Thoracic aorta (tissue), 2 donors: ENCODE measurements at places on chromosomes 2 and 18.

GRCh38 chr18:9133225-9133624 is 3.4 kb upstream of the ANKRD12 start:
- no peak for DNase-seq

DNA sequence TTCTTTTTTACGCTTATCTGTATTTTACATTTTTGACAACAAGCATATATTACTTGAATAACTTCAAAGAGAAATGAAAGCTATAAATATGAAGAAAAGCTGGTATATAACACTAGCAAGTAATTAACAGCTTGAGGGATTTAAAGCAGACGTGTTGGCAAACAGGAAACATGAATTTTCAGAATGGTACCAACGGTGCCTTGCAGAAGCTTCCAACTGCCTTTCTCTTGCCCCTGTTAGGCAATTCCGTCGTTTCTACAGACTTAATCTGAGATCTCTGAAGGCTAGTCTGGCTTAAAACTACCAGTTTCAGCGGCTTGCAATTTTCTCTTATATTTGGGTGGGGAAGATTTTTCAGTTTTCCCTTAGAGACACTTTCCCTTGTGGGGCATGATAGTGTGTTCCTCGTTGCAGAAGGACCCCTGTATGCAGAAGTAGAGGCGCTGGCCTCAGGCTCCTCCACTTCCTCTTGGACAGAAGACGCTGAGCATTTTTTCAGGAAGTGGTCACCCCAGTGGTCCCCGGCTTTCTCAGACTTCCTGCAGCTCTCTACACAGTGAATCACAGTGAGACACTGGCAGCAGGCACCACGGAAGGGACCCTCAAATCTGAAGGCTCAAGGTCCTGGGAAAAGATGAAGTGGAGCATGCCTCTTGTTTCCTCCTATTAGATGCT is 56.2 kb upstream of the SLC16A14 start:
- DNase-seq: no peak

GRCh38 chr2:31286961-31287550 is 53.1 kb downstream of the EHD3 start:
- DNase-seq: no peak

GRCh38 chr2:9627310-9627709 is 3.5 kb downstream of the YWHAQ start:
- DNase-seq: no peak

DNA sequence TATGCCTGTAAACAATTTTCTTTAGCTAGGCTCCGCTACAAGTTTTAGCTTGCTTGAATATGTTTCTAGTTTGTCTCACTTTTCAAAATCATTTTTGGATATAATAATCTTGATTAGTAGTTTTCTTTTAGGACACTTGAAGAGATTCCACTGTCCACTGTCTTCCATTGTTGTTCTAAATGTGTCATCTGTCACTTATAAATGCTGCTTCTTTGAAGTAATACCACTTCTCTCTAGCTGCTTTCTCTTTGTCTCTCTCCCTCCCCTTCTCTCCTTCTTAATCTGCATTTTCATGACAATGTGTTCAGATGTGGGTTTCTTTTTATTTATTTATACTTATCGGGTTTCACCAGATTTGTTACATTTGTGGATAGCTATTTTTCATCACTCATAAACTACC is 73.7 kb upstream of the DPP10 start:
- DNase-seq: no peak

DNA sequence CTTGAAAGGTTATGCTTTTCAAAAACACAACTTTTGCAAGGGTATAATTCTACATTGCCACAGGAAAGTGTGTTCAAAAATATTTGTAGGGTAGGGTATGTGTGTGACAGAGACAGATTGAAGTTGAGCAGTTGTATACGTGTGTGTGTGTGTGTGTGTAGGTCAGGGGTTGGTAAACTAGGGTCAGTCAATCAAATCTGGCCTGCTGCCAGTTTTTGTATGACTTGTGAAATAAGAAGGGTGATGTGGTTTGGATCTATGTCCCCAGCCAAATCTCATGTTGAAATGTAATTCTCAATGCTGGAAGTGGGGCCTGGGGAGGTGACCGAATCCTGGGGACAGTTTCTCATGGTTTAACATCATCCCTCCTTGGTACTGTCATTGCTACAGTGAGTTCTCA is 148.2 kb downstream of the CERS6 start:
- DNase-seq: no peak

DNA sequence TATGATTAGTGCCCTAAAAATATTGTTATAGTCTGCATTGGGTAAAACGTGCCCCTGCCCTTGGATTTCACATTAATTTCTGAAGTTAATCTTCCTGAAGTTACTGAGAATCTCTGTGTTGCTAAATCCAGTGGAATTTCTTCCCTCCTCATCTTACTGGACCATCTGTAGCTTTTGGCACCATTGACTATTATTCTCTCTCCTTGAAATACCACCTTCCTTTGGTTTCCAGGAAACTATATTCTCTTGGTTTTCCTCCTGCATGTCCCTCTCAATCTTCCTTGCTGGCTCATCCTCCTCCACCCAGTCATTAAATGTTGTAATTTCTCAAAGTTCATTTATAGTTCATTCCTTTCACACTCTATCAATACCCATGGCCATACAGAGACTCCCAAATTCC is 110.6 kb upstream of the SLC35G4 start:
- no peak for DNase-seq

- no peak for DNase-seq
These were observed 114.4 kb downstream of the ZFP36L2 start for GRCh38 chr2:43111788-43112554.

GRCh38 chr2:54122939-54123338 is 7.5 kb downstream of the ACYP2 start:
- DNase-seq: no peak

DNA sequence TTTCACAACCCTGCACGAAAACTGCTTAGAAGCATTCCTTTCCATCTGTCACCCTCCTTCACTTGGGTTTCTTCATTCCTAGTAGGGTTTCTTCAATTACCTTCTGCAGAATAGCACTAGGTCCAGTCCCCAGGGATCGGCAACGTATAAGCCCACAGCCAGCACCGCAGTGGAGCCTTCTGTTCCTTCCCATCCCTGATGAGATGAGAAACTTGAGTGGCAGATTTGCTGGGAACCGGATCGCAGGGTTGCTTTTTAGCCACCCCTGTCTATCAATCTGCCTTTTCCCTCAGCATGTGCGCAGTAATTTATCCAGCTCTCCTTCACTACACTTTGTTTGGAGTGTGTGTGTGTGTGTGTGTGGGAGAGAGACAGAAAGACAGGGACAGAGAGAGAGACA is 94.2 kb downstream of the CD8B2 start:
- no peak for DNase-seq

DNA sequence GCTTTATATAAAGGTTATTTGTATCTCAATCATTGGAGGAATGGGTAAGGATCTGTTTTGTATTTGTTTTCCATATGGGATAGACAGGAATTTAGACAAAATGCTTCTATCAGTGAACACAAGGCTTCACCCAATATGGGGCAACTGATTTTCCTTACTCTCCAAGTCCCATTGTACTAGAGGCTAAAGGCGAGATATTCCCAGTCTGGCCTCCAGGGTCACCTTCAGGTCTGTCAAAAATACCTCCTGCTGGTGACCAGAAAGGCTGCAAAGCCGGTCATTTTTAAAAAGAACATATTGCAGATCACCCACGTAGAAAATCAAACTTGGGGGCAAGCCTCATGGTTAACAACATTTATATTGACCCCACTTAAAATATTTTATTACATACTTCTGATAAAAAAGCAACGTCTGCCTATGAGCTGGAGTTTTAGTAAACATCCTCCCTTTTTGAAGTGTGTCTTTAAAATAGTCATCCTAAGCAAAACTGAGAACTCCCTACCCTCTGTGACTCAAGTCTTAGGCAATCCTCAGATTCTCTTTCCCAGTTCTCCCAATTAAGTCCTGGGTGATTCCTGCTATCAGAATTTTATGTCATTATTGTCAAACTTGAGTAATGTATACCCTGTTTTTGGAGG is 276.6 kb downstream of the MREG start:
- DNase-seq: no peak

GRCh38 chr2:204289066-204289465 is 256.2 kb upstream of the PARD3B start:
- no peak for DNase-seq

DNA sequence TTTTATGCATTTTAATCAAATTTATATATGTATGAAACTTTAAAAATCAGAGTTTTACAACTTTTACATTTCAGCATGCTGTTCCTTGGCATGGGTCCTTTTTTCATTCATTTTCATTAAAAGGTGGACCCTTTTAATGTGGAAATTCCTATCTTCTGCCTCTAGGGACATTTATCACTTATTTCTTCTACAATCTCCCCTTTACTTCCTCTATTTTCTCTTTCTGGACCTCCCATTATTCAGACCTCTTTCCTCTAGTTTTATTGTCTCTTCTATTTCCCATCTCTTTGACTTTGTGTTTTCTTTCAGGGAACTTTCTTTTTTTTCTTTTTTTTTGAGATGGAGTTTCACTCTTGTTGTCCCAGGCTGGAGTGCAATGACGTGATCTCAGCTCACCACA is 5.7 kb downstream of the PROC start:
- no peak for DNase-seq

GRCh38 chr18:49238433-49239042 is 221.9 kb downstream of the DYM start:
- no peak for DNase-seq

DNA sequence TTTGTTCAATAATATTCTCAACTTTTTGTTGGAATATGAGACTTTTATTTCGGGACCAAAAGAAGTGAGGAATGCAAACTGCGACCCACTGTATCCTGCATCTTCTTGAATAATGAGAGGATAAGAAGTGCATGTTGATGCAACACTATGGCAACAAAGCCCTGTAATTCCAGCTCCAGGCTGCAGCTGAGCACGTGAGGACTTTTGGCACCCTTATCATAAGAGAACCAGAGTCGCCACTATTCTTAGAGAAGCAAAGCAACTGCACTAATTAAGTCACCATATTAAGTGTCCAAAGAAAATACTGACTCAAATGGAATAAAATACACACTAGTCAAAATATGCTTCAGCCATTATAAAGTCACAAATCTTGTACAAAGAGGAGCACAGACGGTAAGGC is 65.8 kb downstream of the FAM210A start:
- DNase-seq: no peak

GRCh38 chr2:44569491-44569890 is 207.7 kb downstream of the CAMKMT start:
- no peak for DNase-seq

- no peak for DNase-seq
These were observed 158.7 kb upstream of the ZC3H15 start for GRCh38 chr2:186327251-186327868.

DNA sequence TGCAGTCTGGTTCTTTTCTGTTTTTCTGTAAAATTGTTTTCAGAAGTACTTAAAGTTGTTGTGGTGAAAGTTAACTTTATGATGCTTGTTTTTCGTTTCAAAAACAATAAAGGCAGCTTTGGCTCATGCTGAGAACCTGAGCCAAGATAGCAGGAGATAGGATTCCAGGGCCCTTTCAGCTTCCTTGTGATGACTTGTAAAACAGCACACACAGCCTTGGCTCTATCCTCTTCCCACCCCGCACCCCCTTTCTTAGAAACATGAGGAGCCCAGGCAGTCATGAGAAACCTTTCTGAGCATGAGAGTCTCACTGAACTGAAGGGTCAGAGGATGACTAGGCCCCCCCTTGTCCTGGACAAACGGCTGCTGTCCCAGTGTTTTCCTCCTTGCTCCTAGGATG is 12.4 kb upstream of the CHRNA1 start:
- DNase-seq: no peak

DNA sequence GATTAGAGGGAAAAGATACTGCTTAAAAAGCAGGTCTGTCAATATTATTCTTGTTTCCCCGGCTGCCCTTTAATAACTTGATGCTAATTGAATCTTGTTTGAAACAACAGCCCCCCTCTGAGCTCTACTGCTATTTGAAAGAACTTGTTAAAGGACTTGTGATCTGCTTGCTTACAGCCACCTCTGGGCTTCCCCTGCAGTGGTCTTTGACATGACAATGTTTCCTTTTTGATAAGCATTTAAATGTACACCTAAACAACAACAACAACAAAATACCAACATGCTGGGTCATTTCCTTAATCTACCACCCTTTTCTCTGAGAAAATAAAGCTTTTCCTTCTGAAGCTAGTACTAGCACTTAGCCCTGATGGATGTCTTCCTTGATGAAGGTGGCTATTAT is 3.9 kb downstream of the HOXD1 start:
- DNase-seq: no peak

DNA sequence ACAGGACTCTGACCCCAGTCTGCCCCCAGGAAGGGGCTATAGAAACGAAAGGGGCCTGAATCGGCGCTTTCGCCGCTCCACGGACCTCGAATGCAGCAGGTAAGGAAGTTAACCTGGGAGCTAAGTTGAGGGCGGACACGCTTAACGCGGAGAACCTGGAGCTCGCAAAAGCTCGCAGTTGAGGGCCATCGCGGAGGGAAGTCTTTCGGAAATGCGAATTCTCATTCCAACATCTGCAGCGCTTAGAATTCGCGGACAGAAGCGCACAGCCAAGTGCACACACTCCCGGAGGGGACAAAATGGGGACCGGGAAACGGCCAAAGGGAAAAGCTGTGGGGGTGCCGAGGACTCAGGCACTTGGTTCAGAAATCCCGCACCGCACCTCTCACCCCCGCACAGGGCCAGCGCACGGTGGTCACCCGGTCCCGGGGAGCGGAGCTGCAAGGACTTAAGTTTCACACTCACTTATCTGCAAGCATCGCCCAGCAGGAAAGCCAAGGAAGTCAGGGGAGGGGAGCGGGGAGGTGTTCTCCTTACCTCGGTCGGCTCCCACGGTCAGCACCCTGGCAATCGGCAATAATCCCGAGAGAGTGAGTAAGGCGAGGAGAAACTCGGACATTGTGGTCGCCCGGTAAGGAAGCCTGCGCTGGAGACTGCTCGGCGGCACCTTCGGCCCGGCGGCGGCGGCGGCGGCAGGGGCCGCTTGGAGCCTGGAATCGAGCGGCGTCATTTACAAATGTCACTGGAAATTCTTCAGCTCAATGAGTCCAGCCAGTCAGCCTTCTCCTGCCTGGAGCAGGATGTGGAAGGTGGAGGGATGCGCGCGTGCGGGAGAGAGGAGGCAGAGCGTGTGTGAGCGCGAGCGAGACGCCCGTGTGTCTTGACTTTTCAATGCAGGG is 456 bp downstream of the LRP1B start:
- DNase-seq: no peak

DNA sequence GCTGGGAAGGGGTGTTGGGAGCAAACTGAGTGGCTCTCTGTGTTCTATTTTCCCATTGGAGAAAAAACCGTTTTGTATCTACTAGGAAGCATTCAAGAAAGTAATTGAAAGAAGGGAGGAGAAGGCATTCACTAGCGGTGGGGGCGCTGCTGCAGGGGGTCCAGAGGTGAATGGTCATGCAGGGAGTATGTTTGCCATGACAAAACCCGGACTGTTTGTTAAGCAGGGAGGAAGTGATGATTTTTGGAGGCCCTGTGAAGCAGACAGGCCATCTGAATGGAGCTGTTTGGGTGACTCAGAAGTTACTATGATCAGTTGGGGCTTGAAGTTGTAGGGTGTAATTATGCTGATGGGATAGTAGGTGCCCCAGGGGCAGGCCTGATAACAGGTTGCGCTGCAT is 7.0 kb downstream of the TAF4B start:
- no peak for DNase-seq

GRCh38 chr2:46461709-46462171 is 17.6 kb upstream of the TMEM247 start:
- DNase-seq: no peak

GRCh38 chr2:191927319-191927867 is 80.5 kb upstream of the CAVIN2 start:
- DNase-seq: peak; percentile 80
